ENCODE measurements at places on chromosomes 3 and 15.
A peak's percentile ranks its signal among the peaks of the same experiment; 100 is the strongest.

DNA sequence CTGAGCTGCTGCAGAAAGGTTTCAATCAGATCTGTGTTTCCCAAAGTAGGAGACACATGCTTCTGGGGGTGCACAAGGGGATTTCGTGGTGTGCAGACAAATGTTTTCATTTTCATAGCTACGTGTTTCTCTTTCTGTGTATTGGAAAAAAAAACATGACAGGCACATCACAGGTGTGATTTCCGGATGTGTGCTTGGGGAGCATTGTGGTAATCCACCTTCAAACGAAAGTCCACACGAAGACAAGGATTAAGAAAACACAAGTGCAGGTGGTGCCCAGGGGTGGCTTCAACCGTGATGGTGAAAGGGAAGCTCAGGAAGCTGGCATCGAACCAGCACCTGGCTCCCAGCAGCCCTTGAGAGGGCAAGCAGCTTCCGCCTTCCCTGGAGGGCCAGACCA lies 164.6 kb upstream of the LINGO1 start:
- DNase-seq, result no peak

- no peak for DNase-seq
These were observed 18.4 kb upstream of the ZNF445 start for GRCh38 chr3:44495636-44496415.

GRCh38 chr3:134859341-134859740 lies 64.3 kb downstream of the EPHB1 start:
- DNase-seq, result no peak

DNA sequence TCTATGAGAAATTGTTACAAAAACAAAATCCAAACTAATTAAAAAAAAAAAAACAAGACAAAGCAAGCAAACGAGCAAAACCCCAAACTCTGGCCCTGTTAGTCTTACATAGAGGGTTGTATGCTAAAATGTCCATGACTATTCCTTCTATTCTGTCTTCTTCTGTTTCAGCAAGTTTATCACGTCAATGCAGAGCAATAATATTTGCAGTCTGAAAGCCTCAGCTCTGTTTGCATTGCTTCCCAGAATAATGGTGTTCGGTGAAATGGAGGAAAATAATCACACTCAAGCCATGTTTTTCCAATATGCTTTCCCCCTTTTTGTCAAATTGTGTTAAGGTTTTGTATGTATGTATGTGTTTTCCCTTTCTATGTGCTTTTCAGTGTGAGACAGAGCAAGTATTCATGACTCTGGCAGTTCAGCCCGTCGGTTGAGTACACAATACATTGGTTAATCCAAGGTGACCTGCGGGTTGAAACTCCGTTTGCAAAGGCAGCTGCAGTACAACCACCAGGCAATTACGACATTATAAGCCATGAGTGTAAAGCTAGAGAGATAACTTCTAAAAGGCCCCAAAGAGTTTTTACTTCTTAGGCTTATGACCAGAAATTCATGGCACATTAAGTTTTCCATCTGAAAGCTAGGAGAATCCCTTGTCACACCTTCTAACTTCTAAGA lies 34.9 kb upstream of the MAGI1 start:
- DNase-seq, result no peak

GRCh38 chr3:184554461-184554860 lies 7.1 kb upstream of the EPHB3 start:
- DNase-seq, result no peak

GRCh38 chr15:92666780-92667179 lies 11.2 kb upstream of the FAM174B start:
- DNase-seq, result peak; percentile 12

GRCh38 chr15:63572749-63573464 lies 24.3 kb upstream of the FBXL22 start:
- no peak for DNase-seq

DNA sequence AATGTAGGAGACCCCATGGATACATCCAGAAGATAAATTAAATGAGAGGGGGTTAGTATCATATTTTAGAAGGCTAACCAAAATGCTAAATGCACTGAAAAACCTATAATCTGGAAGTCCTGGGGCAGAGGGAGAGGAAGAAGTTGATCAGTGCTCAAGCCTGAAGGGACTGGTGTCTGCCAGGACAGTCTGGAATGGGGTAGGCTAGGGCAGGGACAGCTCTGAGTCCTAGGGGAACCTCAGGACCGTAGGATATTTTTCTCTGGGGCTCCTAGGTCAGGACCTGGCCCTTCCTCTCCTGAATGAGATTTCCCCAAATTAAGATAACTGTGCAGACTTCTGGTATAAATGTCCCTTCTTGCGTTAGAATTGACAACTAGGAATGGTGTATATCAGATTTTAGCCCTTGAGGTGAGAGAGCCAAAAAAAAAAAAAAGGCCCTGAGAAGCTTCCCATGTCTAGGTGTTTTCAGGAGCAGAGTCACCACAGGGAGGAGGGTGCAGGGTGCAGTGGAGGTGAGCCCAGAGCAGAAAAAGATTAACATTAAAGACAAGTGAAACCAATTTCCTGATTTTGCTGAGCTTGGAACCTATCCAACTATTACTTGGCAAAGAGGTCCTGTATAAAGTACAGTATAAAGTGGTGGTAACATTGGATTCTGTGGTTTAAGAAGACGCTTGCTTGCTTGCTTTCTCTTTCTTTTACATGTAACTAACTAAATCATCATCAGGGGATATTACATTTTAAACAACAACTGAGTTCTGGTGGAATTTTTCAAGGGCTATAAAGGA lies 63.5 kb downstream of the HACD2 start:
- peak; percentile 8 for DNase-seq
